Progenitor cell of endocrine pancreas (in vitro differentiated cells): ENCODE measurements at places on chromosomes 2 and 18. TPM values are rescaled to one million over a fixed set of nuclear protein-coding genes. Genes with fewer than 3 reads are reported as not detected.

GRCh38 chr2:34519659-34520058 is 920.6 kb upstream of the FAM98A start:
- no peaks in the 10 kb centered on the region for H3K36me3 ChIP-seq
- no peak for DNase-seq
- no peaks in the 10 kb centered on the region for H3K27me3 ChIP-seq
- H3K4me3 ChIP-seq, result no peak overlapping the region
- H3K27ac ChIP-seq, result no peak overlapping the region
- H3K4me1 ChIP-seq, result no peaks in the 10 kb centered on the region

- H3K36me3 ChIP-seq, result no peaks in the 10 kb centered on the region
- no peak overlapping the region for H3K27ac ChIP-seq
- DNase-seq, result no peak
- no peak overlapping the region for H3K4me3 ChIP-seq
- H3K4me1 ChIP-seq, result peaks cover 10% of the 10 kb centered on the region
These were observed 281.1 kb downstream of the MBD2 start for GRCh38 chr18:53943326-53943860.

- no peak overlapping the region for H3K4me3 ChIP-seq
- no peaks in the 10 kb centered on the region for H3K4me1 ChIP-seq
- no peak overlapping the region for H3K27ac ChIP-seq
- no peaks in the 10 kb centered on the region for H3K27me3 ChIP-seq
These were observed 192.9 kb upstream of the NRXN1 start for GRCh38 chr2:51224790-51225189.

DNA sequence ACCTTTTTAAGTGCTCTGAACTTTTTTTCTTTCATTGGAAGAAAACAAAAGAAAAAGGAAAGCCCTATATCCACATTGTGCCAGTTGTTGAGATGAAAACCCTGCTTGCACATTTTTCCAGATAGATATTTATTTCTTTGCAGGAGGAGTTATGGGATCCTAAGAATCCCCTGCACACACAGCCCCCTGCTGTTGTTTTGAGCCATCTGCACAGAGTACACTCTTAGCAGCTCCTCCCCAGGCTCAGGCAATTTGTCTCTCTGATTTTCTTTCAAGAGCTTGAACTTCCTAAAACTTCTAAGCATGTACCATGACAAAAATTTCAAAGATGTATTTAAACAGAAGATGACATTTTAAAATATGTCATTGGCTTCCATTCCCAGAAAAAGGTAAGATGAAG is 436.9 kb downstream of the METTL4 start:
- no peak for DNase-seq
- H3K27ac ChIP-seq, result no peak overlapping the region
- peaks cover 2% of the 10 kb centered on the region for H3K4me1 ChIP-seq
- no peaks in the 10 kb centered on the region for H3K36me3 ChIP-seq
- H3K27me3 ChIP-seq, result no peaks in the 10 kb centered on the region
- no peak overlapping the region for H3K4me3 ChIP-seq

DNA sequence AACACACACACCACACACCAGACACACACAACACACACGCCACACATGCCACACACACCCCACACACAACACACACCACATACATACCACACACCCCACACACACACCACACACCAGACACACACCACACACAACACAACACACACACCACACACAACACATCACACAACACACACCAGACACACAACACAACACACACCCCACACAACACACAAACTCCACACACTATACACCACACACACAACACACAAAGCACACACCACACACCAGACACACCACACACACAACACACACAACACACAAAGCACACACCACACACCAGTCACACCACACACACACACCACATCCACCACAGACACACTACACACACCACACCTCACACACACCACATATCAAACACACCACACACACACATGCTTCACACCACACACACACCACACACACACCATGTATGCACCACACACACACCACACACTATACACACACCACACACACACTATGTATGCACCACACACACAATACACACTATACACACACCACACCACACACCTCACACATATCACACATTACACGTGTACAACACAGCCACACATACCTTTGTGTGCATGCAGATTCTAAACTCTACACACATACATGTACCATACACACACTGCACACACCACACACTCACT is 72.2 kb downstream of the TMEM18 start:
- no peak for DNase-seq
- H3K36me3 ChIP-seq, result no peaks in the 10 kb centered on the region
- peaks cover 4% of the 10 kb centered on the region for H3K27me3 ChIP-seq
- no peaks in the 10 kb centered on the region for H3K4me1 ChIP-seq

DNA sequence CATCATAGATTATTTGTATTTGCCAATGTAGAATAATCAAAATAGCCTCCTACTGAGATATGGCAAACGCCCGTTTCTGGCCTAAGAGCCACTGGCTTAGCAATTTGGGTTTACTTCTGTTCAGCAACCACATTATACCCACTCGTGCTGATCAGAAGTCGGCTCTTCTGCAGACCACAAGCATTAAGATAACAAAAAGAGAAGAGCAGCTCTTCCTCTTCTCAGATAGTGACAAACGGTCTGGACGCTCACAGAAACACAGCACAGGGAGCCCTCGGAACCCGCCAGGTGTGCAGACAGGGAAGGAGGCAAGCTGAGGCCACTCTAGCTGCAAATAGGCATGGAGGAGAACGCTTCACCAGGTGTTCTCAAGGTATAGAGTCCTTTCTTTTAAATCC is 164.0 kb downstream of the HDAC4 start:
- no peak overlapping the region for H3K27ac ChIP-seq
- no peaks in the 10 kb centered on the region for H3K4me1 ChIP-seq
- H3K4me3 ChIP-seq, result no peak overlapping the region
- no peaks in the 10 kb centered on the region for H3K27me3 ChIP-seq
- H3K36me3 ChIP-seq, result no peaks in the 10 kb centered on the region
- no peak for DNase-seq

DNA sequence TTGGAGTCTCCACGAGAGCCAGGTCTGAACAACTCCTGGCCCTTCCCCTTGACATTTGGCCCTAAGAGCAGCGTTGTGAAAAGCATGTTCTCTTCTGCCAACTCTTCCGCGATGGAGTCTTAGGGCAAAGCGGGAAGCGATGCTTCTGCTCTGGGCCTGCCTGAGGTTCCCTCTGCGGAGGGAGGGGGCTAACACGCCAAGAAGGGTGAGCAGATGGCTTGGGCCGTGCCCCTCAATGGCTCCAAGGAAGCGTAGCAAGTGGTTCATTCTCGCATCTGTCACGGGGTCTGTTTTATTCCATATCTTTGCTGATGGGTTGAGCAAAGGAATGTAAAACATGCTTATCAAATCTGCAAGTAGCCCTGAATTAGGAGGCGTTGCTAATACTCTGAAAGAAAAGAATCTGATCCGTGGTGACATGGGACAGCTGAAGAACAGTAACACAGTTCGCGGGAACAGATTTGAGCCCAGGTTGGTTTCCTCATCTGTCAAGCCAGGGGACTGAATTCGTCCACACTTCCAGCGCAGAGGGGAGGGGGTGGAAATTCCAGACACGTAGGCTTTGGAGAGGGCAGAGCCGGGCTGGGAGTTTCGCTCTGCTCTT is 38.0 kb downstream of the DNMT3A start:
- no peaks in the 10 kb centered on the region for H3K4me1 ChIP-seq
- no peak overlapping the region for H3K4me3 ChIP-seq
- H3K27me3 ChIP-seq, result no peaks in the 10 kb centered on the region

- H3K4me1 ChIP-seq, result no peaks in the 10 kb centered on the region
- no peaks in the 10 kb centered on the region for H3K27me3 ChIP-seq
- H3K36me3 ChIP-seq, result no peaks in the 10 kb centered on the region
- H3K27ac ChIP-seq, result no peak overlapping the region
These were observed 158.5 kb downstream of the LPIN1 start for GRCh38 chr2:11904941-11905340.

GRCh38 chr2:10028407-10028987 is 14.9 kb upstream of the KLF11 start:
- no peaks in the 10 kb centered on the region for H3K36me3 ChIP-seq
- peaks cover 6% of the 10 kb centered on the region for H3K4me1 ChIP-seq
- H3K27ac ChIP-seq, result no peak overlapping the region
- H3K27me3 ChIP-seq, result peaks cover 8% of the 10 kb centered on the region
- no peak for DNase-seq

- DNase-seq, result no peak
- H3K36me3 ChIP-seq, result no peaks in the 10 kb centered on the region
These were observed 218.0 kb upstream of the TRIB2 start for GRCh38 chr2:12498704-12499103.

DNA sequence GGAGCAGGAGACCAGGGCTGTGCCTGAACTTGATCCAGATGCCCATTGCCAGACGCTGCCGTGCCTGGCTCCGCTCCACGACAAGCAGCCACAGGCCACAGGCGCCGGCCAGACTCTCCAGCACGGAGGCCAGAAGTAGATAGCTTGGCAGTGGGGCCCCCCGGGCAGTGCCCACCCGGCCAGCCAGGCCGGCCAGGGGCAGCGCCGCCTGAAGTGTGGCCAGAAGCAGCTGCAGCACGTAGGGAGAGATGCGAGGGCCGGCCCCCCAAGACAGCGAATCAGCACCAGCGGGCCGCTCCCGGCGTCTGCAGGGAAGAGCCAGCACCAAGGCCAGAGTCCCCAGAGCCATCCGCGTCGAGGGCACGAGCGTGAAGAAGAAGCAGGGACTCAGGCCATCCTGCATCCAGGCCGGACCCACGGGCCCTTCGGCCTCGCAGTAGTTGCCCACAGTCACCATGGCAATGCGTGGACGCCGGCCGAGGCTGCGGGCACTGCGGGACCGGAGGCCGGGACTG is 484 bp downstream of the ABCB6 start:
- no peaks in the 10 kb centered on the region for H3K27me3 ChIP-seq
- peaks cover 13% of the 10 kb centered on the region for H3K4me1 ChIP-seq
- peak overlapping the region; percentile 79 for H3K4me3 ChIP-seq
- H3K27ac ChIP-seq, result peak overlapping the region; percentile 98
- peaks cover 13% of the 10 kb centered on the region for H3K36me3 ChIP-seq

- H3K4me1 ChIP-seq, result no peaks in the 10 kb centered on the region
- DNase-seq, result no peak
- H3K27ac ChIP-seq, result no peak overlapping the region
These were observed 142.6 kb upstream of the FHL2 start for GRCh38 chr2:105541189-105542050.

DNA sequence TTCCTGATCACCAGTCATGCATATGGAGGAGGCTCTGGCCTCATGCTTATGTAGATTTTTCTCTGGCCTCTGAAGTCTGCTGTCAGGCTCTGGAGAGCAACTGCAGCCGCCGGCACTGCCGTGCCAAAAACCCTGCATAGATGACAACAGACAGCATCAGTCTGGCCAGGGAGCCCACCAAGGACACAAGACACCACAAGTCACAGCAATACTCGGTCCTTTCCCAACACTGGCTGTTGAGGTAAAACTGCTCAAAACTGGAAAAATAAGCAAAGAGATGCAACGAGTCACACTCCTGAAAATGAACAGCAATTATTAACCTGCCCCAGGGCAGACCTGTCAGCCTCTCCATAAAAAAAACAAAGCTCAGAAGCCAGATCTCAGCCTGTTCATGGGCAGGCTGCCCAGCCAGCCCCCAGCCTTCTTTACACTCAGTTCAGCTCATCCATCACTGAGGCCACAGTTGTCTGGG is 186.0 kb upstream of the RAB6C start:
- H3K4me1 ChIP-seq, result peaks cover 10% of the 10 kb centered on the region
- DNase-seq, result no peak
- H3K36me3 ChIP-seq, result no peaks in the 10 kb centered on the region

DNA sequence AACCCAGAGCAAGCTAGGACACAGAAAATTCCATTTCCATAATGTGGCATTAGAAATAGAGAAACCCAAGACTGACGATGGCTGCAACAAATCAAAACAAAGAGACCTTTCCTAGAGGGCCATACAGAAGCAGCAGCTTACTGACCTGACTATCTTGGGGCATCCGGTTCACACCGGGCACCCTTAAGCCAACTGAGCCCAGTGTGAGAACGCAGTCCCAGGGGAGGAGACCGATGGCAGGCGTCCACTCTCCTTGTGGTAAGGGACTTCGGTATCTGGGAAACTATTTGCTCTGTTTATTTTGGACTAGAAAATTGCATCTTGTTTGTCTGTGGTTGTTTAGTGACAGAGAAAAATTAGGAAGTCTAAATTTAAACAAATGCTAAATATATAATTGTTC is 244.8 kb upstream of the COPS8 start:
- H3K27me3 ChIP-seq, result peaks cover 23% of the 10 kb centered on the region
- H3K27ac ChIP-seq, result no peak overlapping the region
- no peak for DNase-seq
- H3K4me3 ChIP-seq, result no peak overlapping the region
- H3K4me1 ChIP-seq, result peaks cover 3% of the 10 kb centered on the region
- H3K36me3 ChIP-seq, result peaks cover 8% of the 10 kb centered on the region

DNA sequence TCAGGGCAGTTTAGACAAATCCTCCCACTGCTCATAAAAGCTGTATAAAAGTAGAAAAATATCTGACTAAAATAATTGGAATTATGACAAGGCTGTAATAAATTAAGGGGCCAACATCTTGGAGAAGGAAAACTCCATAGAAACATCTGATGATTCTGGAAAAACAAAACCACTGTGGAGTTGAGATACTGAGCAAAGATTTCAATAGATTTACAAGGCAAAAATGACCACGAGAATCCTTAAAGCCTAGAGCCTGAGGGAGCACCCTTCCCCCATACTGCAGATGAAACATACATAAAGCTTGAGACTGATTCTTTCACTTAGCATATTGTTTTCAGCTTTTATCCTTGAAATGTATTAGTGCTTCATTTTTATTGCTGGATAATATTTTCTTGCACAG is 286.4 kb upstream of the MMADHC start:
- no peaks in the 10 kb centered on the region for H3K36me3 ChIP-seq
- no peak overlapping the region for H3K4me3 ChIP-seq
- no peaks in the 10 kb centered on the region for H3K27me3 ChIP-seq
- H3K4me1 ChIP-seq, result no peaks in the 10 kb centered on the region
- DNase-seq, result no peak

GRCh38 chr2:58957188-58957840 is 716.2 kb upstream of the FANCL start:
- H3K4me1 ChIP-seq, result peaks cover 20% of the 10 kb centered on the region
- no peak for DNase-seq
- no peaks in the 10 kb centered on the region for H3K36me3 ChIP-seq
- H3K27ac ChIP-seq, result no peak overlapping the region
- H3K4me3 ChIP-seq, result no peak overlapping the region
- H3K27me3 ChIP-seq, result no peaks in the 10 kb centered on the region

DNA sequence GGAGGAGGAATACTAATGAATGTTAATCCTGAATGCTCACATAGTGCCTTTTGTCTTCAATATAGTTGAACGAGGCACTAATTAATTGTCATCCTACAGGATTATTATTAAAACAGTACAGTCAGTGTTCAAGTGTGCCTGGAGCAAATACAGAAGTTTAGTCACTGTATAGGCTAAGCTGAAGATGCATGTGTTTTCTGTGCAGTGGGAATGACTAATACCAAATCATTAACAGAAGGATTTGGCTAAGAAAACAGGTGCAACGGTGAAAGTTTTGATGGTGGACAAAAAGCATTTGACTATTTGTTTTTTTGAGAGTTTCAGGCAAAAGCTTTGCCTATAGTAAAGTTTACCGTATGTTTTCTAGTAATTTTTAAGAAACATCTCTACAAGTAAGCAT is 62.8 kb downstream of the DCC start:
- no peak overlapping the region for H3K27ac ChIP-seq
- no peaks in the 10 kb centered on the region for H3K27me3 ChIP-seq
- H3K4me3 ChIP-seq, result no peak overlapping the region

Gene MPV17
- total RNA-seq, result 56.0 and 60.4 TPM in 2 replicates

Gene SERPINB4
- not detected in 2 replicates for total RNA-seq

Gene ADAM17
- total RNA-seq, result 53.1 and 53.6 TPM in 2 replicates

Gene CCL20
- total RNA-seq, result not detected in 2 replicates

Gene MC5R
- not detected in 2 replicates for total RNA-seq

Gene RPRM
- 2.4 and 3.1 TPM in 2 replicates for total RNA-seq

Gene LONRF2
- total RNA-seq, result 8.4 and 9.2 TPM in 2 replicates

Gene HJURP
- total RNA-seq, result 22.0 and 23.1 TPM in 2 replicates

Gene FRZB
- 38.2 and 45.5 TPM in 2 replicates for total RNA-seq

Gene SLC16A14
- total RNA-seq, result 2.4 and 3.6 TPM in 2 replicates

Gene ANKRD30BL
- total RNA-seq, result not detected in 2 replicates
